ENCODE measurements at places on chromosomes 12 and 14.

DNA sequence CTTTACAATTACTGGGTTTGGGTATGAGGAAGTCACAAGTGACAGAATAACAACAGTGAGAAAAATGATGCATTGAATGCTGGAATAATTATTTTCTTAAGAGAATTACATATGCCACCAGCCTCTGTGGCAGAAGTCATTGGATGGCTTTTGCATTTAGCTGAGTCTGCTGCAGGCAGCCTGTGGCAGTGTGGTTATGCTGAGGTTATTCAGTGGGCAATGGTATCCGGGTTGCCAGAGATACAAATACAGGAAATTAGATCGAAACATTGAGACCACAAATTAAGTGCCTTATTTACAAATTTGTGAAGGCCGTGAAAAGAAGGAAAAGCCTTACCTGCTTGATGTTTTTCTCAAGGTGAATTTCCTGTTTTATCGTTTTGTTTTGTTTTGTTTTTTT is 1050.0 kb downstream of the GALC start:
- no peak for DNase-seq

DNA sequence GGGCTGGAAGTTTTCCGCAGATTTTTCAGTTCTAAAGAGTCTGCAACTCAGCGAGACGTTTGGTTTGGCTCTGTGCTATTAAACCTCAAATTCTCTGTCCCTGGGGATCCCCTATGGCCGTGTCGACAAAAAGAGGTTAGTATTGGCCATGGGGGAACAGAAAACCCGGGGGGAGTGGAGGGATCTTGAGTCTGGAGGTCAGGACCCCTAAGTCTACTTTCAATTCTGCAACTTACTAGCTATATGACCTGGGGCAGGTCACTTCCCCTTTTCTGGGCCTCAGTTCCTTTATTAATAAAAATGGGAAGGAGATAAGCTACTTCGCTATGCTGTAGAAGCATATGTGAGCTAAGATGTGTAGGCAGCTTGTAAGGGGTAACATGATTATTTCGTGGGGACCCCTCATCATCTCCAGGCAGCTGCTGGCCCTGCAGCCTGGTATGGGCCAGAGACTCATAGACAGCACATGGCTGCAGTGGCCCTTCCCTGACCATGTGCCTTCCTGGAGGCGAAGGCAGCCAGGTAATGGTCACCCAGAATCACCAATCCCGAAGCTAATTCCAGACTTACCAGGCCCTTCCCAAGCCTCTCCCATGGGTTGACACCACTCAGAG is 8.6 kb downstream of the ASB2 start:
- DNase-seq, result no peak

DNA sequence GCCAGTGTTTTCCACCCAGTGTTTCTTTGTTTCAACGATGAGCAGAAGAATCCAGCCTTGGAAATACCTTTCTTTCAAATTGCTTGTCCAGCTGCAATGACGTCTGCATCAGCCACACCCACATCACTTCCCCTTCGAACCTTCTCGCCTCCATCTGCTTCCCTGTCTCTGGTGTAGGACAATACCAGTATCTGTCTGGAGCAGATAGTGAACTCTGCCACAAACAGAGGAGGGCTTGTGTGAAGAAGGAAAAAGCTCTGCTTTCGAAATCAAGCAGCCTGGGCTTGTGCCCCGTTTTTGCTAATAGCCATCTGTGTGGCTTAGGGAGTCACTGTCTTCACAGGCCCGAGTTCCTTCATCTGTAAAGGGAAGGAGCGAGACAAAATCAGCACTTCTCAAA is 415.4 kb downstream of the ZFP36L1 start:
- DNase-seq, result peak; percentile 76

GRCh38 chr12:42172441-42173210 is 28.0 kb upstream of the GXYLT1 start:
- no peak for DNase-seq

- no peak for DNase-seq
These were observed 57.2 kb downstream of the LRRC74A start for GRCh38 chr14:76883447-76883846.

DNA sequence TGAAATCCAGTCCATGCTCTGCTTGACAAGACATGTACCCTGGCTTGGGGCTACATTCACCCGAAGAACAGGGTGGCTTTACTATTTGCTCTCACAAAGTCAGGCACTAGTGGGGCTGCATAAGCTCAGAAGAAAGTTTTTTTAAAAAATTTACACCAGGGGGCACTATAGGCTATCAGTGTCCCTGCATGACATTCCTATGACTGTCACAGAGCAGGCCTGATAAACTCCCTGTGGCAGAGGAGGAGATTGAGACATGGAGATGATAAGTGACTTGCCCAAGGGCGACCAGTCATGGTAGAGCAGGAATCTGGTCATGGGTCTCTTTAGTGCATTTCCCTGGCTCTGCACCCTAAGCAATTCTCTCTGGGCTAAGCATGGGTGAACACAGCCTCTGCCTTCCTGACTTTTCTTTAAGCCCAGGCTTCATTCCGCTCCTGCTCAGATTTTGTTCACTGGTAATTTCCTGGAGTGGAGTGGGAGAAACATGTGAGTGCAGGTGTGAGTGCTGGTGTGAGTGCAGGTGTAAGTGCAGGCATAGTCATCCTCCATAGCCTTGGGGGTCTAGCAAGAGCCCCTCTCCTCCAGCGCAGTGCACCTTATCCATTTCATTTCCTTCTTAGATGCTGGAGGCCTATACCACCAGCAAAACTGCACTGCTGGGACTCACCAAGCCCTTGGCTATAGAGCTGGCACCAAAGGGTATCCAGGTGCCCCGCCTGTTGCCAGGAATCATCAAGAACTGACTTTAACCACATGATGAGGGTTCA is 91.6 kb downstream of the DHRS2 start:
- no peak for DNase-seq

DNA sequence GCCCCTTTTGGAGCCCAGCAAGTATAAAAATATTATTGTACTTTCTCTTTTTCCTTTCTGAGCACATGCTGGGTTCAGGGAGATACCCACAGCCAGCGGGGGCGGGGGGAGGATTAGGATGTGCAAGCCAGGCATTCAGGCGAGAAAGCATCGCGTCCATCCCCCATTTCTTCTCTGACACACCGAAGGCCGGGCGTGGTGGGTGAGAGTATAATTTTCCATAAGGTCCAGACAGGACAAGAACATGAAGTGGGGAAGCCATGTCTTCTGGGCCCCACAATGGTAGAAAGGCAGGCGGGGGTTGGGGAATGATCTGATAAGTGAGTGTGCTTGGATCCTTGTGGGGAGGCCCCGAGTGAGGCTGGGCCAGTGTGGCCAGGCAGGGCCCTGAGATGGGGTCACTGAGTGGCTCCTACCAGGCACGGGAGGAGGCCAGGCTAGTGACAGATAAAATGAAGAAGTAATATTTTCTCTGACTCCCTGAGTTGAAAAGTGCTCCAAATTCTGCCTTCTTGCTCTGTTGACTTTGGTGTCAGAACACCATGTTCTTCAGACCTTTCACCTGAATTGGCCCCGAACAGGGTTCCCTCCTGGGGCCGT is 10.7 kb upstream of the LRTM2 start:
- no peak for DNase-seq

DNA sequence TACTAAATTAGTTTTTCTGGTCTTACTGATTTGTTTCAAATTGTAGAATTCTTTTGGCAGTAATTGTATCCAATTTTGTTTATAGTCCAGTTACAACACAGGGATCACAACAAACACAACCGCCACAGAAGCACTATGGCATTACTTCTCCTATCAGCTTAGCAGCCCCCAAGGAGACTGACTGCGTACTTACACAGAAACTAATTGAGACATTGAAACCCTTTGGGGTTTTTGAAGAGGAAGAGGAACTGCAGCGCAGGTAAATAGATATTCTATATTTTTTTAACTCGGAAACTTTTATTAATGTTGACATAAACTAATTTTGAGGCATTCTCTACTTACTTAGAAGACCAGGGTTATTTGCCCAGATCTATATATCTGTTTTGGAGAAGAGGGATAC is 17.8 kb downstream of the PAPOLA start:
- DNase-seq, result no peak

DNA sequence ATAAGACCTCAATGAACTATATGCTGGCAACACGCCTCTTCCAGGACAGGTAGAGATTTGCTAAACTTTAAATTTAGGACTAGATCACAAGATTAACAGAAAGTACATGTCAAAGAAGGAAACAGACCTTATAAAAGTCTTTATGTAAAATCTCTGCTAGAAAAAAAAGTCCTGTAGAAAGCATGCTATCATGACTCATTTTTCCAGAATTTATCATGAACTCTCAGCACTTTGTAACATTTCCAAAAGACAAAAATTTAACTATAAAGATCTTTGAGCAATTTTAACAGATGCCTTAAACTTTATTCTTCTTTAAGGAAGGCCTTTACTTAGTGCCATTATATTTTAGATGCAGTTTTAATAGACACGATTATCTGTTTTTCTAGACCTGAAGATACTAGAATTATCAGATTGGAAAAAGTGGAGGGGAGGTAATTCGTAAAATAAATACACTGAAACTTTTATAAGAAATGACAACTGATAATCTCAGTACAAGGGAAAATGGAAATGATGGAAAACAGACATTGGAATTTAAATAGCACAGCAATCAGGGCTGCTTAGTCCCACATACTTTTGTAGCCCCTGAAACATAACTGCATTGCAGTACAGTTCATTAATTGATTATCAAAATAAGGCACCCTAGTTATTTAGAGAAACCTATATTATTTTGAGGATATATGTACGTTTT is 92.0 kb downstream of the TTLL5 start:
- no peak for DNase-seq

DNA sequence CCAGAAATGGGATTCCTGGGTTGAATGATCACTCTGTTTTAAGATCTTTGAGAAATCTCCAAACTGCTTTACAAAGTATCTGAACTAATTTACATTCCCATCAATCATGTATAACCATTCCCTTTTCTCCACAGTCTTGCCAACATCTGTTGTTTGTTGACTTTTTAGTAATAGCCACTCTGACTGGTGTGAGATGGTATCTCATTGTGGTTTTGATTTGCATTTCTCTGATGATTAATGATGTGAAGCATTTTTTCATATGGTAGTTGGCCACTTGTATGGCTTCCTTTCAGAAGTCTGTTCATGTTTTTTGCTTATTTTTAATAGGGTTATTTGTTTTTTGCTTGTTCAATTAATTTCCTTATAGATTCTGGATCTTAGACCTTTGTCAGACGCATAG is 211.8 kb upstream of the AVPR1A start:
- no peak for DNase-seq

- no peak for DNase-seq
These were observed 40.3 kb downstream of the CIT start for GRCh38 chr12:119836781-119837180.

DNA sequence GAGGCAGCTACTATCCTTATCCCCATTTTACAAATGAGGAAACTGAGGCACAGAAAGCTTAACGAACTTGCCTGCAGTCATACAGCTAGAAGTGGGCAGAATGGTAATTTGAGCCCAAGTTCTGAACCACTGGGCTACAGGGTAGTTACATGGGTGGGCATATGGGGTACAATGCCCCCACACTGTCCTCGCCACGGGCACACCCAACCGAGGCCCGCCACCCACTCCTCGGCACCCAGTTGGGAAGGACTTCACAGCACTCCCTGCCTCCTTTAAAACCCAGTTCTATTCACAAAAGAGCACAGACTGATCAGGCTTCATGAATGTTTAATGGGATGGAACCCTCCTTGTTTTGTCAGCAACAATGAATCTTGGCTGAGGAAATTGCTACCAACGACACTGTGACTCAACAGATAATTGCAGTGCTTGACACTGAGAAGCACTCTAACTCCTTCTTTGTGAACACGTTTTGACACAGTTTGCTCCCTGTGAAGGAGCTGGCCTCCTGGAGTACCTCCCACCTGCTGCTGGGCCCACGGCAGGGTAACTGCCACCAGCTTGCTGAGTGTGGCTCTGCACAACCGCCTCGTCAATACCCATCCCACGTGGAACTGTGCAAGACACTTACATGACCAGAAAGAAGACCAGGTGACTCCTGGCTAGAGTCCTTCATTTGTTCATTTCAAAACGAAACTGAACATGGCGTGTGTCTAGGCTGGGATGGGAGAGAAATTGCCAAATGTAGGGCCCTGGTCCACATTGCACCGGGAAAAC is 63.5 kb downstream of the CLMN start:
- DNase-seq, result no peak

GRCh38 chr12:114395755-114396152 is 10.2 kb downstream of the TBX5 start:
- no peak for DNase-seq

- no peak for DNase-seq
These were observed 28.4 kb upstream of the OR5AU1 start for GRCh38 chr14:21184254-21184653.

GRCh38 chr12:67237231-67237630 is 31.9 kb upstream of the CAND1 start:
- no peak for DNase-seq

GRCh38 chr14:44490966-44491365 is 16.1 kb downstream of the FSCB start:
- no peak for DNase-seq

GRCh38 chr14:61839507-61839906 is 77.3 kb downstream of the SNAPC1 start:
- DNase-seq, result no peak

DNA sequence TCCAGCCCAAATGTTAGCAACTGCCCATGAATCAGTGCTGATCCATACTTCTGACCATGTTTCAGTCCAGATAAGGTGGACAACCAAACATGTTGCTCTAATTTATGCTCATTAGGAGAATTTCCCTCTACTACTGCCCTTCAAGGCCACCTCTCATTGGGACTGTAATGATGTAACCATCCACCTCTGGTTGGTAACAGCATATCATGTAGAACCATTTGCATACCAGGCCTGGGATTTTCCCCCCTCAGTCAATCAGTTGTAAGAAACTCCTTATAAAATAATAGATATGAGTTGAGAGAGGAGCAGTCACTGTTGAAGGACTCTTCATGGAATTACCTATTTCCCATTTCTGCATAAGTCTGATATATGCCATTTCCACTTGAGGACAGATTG is 17.8 kb upstream of the YAF2 start:
- DNase-seq, result no peak

DNA sequence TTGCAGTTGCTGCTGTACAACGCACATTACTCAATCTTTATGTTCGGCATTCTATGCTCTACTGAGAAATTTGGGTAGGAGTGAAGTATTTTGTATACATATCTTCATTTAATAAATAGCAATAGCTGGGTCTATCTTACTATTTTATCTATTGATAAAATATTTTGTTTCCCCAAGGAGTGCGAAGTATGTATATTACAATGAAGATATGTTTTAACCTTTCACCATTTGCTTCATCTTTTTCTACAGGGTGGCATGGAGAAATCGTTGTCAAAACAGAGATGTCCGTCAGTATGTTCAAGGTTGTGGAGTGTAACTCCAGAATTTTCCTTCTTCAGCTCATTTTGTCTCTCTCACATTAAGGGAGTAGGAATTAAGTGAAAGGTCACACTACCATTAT is 4.7 kb downstream of the LYZ start:
- DNase-seq, result no peak

- no peak for DNase-seq
These were observed 17.1 kb upstream of the SP7 start for GRCh38 chr12:53353257-53353655.

- DNase-seq, result no peak
These were observed 236.4 kb upstream of the CRY1 start for GRCh38 chr12:107329569-107330324.

Measured in tibial artery (tissue), 4 donors.